ENCODE measurements at places on chromosomes 2 and 18.

DNA sequence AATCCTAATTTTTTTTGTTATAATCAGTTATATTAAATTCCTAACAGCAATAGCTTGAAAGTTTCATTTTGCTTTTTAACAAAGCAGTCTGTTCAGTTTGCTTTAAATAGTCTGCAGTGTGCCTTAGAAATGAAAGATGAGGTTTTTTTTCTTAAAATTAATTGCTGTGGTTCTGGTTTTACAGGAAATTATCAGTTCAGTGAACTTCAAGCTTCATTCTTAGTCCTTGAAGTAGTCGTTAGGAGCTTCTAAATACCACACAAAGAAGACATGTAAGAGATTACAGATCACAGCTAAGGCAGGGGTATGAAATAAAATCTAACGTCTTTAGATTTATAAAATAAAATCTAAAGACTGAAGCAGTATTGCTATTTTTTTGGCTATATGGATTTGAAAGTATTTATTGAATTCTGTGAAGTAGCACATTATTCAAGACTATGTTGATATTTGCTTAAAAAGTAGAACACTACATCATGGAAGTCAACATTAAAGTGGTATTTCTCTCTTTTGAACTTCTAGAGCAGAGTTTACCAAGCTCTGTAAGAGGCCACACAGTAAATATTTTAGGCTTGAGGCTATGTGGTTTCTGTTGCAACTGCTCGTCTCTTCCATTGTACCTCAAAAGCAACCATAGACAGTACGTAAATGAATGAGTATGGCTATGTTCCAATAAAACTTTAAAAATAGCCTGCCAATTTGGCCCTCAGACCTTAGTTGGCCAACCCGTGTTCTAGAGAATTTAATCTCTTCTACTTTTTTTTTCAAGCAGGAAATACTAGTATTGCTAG lies 81.5 kb upstream of the STON1 start:
- peak; percentile 55 for DNase-seq

- DNase-seq = no peak
These were observed 9.0 kb downstream of the HOXD8 start for GRCh38 chr2:176138526-176138922.

- no peak for DNase-seq
These were observed 228.5 kb upstream of the ITGA4 start for GRCh38 chr2:181228661-181229060.

DNA sequence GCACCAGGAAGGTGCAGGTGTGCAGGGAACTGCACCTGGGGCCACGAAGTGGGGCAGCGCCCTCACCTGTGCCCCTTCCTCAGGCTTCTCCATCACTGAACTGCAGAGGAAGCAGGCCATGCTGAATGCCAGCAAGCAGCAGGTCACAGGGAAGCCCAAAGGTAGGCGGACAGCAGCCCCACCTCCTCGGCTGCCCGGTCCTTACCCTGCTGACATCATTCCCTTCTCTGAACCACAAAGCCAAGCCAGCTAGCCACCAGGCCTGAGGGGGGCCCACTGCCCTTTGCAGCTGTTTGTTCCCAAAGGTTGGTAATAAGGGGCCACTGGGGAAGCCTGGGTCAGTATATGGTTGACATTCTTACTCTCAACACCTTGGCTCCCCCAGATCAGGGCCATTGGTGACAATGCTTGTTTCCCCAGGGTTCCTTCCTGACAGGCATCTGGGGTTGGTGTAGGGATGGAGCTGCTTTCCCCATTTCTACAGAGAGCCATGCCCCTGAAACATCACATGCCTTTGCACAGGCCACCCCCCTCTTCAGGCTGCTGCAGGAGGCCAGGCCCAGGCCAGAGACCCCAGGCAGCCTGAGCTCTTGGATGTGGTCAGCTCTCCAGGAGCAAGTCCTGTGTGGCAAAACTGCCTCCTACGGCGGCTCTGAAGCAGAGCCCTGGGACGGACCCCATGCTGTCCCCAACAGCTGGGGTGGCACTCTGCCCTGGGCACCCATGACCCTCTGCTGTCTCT lies 47.8 kb downstream of the FAM168B start:
- no peak for DNase-seq

GRCh38 chr2:36356990-36357846 lies 1.6 kb downstream of the CRIM1 start:
- peak; percentile 74 for DNase-seq

- DNase-seq = no peak
These were observed 61.7 kb upstream of the EPC2 start for GRCh38 chr2:148582679-148583511.
